ENCODE measurements at places on chromosomes 12 and 14.
A peak's percentile ranks its signal among the peaks of the same experiment; 100 is the strongest.

GRCh38 chr12:49952391-49953055, 2.0 kb downstream of the AQP2 start:
- DNase-seq, result no peak

GRCh38 chr12:6824901-6825381, 3.3 kb upstream of the P3H3 start:
- DNase-seq, result peak; percentile 54

GRCh38 chr14:93735206-93735605, 53.1 kb downstream of the PRIMA1 start:
- DNase-seq, result no peak

DNA sequence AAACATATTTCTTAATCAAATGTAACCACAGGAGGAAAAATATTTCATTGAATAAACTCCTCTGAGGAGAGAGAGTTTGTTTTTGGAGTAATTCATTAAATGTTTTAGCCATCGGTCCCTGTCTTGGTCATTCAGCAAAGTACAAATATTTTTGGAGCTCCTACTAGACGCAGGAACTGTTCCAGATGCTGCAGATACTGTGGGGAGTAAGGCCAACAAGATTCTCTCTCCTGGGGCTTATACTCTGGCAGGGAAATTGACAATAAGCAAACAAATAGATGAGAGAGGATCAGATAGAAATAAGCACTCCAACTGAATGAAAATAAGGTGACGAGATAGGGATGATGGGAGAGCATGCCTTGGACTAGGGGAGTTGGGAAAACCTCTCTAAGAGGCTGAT, 264.1 kb downstream of the TTC8 start:
- no peak for DNase-seq

DNA sequence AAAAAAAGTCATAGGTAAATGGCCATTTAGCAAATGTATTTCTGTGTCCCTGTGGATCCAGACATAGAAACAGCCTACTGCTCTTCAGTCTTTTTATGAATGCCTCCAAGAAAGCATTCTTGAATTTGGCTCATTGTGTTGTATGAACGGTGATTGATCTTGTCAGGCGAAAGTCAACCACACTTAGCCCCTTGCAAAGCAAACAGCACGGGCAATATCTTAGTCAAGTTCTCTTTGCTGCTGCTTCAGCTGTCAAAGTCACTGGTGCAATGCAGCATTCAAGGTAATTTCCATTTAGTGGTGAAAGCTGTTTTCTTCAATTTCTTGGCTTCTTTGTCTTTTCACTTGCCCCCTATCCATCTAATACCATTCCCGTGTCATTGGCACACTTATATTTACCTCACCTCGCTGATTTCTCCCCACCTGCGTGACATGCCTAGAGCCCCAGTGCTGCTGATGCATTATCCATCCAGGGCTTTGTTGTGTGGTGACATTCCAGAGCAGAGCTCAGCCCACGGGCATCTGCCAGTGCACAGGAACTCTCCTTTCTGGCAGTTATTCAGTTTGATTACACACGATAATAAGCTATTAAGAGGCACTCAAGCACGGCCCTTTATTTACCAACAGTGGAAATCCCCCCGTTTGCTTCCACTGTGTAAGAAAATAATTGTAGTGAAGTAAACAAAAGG, 362.3 kb upstream of the NOVA1 start:
- DNase-seq, result no peak

DNA sequence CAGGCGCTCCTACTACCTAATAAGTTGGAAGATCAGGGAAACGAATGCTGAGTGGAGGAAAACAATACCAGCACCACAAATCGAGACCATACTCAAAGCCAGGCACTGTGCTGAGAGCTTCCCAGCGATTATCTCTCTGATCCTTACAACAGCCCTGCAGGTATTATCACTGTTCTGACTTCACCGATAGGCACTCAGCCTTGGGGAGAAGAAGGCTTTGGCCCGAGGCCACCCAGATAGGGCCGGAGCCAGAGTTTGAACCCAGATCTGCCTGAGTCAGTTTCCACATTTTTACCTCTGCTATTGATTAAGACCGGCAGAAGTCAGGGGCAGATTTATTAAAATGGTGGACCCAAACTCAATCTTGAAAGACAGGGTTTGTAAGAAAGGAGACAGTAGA, 4.9 kb downstream of the SVOP start:
- DNase-seq, result no peak

- DNase-seq, result no peak
These were observed 253.2 kb downstream of the CACNA1C start for GRCh38 chr12:2306012-2306411.

- DNase-seq, result no peak
These were observed 29.0 kb downstream of the NCOR2 start for GRCh38 chr12:124538194-124539082.

DNA sequence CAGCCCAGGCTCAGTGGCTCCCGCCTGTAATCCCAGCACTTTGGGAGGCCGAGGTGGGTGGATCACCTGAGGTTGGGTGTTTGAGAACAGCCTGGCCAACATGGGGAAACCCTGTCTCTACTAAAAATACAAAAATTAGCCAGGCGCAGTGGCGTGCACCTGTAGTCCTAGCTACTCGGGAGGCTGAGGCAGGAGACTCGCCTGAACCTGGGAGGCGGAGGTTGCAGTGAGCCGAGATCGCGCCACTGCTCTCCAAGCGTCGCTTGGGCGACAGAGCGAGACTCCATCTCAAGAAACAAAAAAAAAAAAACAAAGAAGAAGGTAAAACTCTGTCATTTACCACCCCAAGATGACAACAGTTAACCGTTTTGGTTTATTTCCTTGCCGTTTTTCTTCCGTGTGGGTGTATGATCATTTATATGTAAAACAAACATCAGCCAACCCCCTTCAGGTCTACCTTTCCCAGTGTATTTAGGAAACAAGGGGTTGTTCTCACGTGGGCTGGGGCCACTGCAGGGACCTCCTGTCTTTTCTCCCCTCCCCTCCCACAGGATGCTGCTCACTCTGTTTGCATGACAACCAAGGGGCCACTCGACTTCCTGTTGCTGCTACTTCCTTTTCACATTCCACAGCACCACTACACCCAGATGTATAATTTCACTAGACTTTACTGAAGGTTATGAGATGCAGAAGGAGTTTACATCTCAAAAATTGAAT, 13.6 kb downstream of the TTC9 start:
- no peak for DNase-seq

DNA sequence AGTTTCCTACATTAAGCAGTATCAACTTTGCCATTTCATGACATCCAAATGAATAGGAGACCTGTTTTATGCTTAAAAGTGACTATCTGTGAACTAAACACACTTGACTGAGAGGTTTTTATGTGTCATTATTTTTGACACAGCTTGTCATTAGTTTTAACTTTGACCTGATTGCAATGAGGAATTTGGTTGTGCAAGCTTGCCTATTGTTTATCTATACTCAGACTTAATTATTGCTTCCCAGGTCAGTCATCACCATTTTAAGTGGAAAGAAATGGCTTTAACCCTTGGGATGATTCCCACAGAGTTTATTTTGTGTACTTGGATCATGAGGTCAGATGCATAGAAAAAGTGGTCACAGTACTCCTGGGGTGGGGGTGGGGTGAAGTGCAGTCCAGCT, 171.0 kb upstream of the PRICKLE1 start:
- no peak for DNase-seq

DNA sequence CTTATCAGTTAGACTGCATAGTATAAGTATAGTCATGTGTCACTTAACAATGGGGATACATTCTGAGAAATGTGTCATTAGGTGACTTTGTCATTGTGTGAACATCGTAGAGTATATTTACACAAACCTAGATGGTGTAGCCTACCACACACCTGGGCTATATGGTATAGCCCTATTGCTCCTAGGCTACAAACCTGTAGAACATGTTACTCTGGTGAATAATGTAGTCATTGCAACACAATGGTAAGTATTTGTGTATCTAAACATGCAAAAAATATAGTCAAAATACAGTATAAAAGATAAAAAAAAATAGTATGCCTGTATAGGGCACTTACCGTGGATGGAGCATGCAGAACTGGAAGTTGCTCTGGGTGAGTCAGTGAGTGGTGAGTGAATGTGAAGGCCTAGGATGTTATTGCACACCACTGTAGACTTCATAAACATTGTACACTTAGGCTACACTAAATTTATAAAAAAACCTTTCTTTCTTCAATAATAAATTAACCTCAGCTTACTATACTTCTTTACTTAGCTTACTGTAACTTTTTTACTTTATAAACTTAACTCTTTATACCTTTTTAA, 40.3 kb upstream of the ANKS1B start:
- DNase-seq, result no peak

DNA sequence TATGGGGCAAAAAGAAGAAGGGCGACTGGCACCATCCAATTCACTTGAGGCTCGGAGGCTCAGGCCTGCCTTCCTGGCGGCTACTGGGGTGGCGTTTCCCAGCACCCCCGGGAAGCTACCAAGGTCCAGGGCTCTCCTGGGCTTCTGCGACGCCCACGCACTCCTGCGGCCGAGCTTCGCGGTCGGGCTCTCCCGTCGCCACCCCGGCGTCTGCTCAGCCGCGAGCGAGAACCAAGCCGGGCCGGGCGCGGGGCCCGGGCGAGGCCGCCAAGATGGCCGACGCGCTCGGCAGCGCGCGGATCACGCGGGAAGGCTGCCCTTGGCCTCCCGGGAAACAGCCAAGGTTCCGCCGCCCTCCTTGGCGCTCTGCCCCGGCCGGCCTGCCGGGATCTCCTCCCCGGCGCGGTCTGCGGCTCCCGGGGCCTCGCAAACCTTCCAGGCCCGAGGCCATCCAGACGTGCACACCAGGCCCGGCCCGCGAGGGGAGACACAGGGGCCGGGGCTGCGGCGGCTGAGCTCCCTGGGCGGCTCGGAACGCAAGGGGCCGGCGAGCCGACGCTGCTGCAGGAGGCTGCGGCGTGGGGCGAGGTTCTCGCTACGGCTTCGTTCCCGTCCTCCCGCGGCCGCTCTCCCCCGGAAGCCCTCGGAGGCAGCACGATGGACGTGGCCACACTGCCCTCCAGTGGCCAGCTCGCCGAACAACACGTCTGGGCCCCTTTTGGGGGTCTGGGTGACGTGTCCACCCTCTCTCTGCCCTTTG, 23.5 kb upstream of the ZFP36L1 start:
- peak; percentile 83 for DNase-seq

- DNase-seq, result no peak
These were observed 27.7 kb upstream of the CMA1 start for GRCh38 chr14:24535737-24536136.

- peak; percentile 31 for DNase-seq
These were observed 59.4 kb downstream of the DDX51 start for GRCh38 chr12:132084621-132085290.

DNA sequence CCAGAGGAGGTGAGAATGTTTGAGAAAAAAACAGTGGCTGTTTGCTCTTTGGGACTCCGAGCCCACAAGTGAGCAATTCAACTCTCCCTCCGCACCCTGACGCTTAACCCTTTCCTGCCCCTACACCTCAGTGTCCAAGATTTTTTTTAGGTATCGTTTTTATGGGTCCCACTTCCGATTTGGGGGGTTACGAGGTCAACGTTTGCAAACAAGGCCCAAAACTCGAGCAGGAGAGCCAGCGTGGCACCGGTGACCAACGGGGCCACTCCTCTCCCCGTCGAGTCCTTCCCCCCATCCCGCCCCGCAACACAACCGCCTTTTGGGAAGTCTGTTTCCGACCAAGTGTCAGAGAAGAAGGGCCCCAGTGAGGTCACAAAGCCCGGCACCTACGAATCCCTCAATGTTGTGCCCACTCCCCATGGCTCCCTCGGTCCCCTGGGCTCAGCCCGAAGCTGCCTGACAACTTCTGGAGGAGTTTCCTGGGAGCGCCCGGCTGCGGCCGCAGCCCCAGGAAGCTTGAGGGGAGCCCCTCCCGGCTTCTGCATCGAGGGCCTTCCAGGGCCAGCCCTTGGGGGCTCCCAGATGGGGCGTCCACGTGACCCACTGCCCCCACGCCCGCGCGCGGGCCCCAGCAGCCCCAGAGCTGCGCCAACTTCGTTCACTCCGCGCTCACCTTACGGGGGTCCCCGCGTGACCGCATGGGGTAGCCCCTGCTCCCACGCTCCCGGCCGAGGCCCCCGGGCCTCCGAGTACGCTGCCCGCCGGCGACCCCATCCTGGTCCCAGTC, 1.2 kb downstream of the CDK2AP1 start:
- no peak for DNase-seq

DNA sequence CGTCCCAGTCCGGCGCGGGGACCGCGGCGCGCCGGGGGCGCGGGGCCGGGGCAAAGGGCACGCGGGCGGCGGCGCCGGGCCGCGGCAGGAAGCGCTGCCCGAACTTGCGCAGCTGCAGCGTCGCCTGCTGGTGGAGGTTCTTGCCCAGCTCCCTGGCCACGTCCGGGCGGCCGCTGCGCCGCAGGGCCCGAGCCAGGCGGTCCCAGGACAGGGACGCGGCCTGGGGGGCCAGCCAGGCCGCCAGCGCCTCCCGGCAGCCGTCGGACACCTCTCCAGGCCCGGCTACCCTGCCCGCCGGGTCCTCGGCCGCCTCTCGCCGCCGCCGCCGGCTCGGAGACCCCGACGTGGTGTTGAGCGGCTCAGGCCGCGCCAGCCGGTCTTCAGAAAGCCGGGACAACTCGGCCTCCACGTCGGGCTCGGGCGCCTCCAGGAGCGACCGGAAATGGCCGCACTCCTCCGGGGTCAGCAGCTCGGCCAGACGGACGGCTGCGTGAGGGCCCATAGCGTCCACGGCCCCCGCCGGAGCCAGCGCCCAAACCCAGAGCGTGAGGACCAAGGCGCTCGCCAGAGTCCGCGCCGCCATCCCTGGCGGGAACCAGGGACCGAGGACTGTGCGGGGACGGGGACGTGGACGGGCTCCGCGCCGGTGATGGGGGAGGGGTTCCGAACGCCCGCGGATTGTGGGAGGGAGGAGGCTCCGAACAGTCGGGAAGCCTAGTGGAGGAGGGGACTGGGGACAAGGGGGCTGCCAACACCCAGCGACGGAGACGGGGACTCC, 34.0 kb downstream of the FIGNL2 start:
- DNase-seq, result no peak

DNA sequence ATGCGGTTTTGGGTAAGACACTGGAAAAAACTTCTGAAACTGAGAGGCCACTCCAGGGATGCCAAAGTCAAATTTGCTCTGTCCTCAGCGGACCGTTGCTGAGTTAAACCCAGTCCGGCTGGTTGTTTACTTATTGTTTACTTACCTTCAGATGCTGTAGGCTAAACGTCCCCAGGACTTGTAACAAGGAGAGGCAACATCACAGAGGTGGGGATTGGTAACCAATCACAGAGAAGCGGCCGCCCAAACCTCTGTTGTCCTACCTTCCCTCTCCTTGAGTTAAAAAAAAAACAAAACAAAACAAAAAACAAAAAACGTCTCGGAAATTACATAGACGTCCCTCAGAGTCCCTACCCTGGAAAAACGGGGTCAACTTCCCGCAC, 380 bp downstream of the ANO2 start:
- DNase-seq, result no peak

- no peak for DNase-seq
These were observed 6.9 kb upstream of the TUBA1A start for GRCh38 chr12:49195736-49196135.

GRCh38 chr14:60304509-60304908, 55.5 kb downstream of the PPM1A start:
- DNase-seq, result no peak
